ENCODE measurements at places on chromosomes 13 and 19.

- peak; percentile 89 for DNase-seq
Measured at GRCh38 chr19:20661150-20661819, at the start of gene ZNF626. ZNF626 (minus strand) TSS chr19:20661571; CDS start chr19:20661446, 125 bp downstream.

DNA sequence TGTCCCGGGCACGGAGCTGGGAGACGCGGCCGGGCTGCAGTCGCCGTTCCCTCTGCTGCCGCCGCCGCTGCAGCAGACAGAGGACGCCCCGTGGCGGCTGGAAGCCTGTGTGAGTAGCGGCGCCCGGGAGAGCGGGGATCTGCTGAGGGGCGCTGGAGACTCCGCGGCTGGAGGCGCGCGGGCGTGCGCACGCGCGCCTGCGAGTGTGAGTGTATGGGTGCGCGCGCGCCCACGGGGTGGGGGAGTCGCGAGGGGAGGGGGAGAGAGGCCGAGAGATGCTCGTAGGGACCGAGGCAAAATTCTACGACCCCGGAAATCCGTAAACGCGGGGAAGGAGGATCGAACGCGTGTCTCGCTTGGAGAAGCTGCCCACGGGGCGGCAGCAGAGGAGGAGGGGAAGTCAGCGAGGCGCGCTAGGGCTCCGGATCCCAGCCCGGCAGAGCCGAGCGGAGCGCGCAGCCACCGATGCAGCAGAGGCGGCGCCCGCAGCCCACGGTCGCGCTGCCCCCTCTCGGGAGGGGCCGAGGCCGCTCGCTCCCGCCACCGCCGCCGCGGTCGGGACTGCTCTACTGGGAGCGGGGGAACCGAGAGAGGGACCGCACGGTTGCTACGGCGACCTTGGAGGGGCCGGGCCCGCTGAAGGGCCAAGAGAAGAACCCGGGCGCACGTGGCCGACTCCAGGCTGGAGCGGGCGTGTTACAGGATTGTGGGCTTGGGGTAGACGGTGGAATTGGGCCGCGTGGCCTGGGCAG lies at the start of gene ENOX1:
ENOX1 (minus strand) TSS at position 207 of the 752 bp plus-strand sequence.
- DNase-seq, result no peak

- DNase-seq, result no peak
Measured at GRCh38 chr13:90070837-90071525, 1276.5 kb upstream of the MIR17HG start.

DNA sequence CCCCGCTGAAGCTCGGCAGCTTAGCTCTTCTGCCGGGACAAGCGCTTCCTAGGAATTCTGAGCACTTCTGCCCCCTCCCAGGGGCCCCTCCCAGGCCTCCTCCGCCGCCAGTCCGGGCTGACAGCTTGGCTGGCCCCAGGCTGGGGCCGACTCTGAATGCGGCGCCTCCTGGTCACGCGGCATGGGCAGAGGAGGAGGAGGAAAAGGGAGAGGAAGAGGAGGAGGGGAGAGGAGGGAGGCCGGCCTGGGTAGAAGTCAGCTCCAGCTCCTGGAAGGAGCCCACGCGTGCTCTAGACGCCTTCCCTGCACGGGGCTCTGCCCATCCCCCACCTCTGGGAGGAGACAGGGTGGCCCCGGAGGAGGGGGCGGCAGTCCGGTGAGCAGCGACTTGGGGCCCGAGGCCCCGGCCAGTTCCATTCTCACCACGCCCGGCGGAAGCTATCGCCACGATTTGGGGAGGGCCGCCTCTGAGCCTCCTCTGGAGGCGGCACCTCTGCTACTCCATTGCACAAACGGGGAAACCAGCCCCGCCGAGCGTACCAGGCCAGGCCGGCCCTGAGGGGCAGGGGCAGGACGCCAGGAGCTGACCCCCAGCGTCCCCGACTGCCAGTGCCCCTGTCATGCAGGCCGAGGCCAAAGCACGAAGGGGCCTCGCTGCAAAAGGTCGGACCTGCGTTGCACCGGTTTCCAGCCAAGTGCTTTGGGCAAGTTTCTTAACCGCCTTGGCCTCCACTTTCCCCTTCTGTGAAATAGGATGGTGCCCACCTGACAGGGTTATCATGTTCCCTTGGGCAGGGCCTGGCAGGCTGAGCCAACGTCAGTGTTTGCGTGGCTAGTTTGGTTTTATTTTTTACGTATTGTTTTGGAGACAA lies 31.6 kb downstream of the CCNE1 start:
- no peak for DNase-seq

- DNase-seq, result no peak
Measured at GRCh38 chr19:33428627-33429125, 55.2 kb downstream of the CEBPG start.

DNA sequence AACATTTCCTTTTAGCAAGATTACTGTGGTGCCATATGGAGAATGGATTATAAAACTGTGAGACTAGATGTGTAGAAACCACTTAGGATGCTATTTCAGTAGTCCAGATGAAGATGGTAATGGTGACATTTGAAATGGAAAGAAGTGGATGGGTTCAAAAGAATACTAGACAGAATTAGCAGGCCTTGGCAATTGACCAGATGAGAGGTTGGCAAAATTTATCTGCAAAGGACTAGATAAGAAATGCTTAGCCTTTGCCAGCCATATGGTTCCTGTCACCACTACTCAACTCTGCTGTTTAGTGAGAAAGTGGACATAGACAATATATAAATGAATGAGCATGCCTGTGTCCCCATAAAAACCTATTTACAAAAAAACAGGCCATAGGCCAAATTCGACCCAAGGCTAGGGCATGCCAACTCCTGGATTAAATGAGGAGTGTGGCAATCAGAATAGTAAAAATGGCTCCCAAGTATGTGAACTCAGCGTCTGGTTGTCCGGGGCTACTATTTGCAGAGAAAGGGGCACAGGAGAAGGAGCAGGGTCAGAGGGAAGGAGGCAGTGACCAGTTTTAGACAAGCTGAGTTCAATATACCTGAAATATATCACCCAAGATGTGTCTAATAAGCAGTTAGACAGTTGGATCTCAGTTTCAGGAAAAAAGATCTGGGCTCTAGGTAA lies 98.4 kb downstream of the ENOX1 start:
- DNase-seq, result no peak

DNA sequence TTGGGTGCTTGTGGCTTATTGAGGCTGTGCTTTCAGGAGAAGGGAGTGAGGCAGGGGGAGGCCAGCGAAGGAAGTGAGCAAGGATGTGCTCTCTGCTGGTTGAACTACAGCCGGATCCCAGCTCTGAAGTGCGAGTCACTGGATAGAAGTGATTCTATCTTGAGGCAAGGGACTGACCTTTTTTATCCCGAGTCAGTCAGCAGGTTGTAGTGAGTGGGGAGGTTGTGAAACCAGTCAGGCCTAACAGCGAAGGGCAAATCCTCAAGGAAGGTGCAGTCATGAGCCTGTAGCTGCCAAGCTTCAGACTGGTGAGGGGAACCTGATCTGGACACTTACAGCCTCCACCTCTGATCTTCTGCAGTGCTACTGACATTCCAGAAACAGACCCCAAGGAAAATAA lies 18.6 kb downstream of the SCEL start:
- no peak for DNase-seq

- DNase-seq, result peak; percentile 82
Measured at GRCh38 chr19:55080968-55081769, 5.5 kb downstream of the EPS8L1 start.

DNA sequence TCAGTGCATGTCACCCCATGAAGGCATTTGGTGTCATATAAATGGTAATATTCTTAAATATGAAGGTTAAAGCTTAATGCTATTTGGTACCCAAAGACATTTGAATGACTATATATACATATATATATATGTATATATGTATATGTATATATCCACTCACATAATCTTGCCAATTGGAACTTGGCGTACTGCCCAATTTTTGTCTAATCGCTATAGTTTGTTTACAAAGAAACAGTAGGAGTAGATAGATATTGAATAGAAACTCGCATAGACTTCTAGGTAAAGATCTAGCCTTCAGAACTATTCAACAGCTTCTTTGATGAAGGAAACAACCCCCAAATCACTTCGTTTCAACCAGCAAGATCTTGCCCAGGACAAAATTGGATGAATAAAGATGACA lies 24.1 kb downstream of the KLF5 start:
- no peak for DNase-seq

DNA sequence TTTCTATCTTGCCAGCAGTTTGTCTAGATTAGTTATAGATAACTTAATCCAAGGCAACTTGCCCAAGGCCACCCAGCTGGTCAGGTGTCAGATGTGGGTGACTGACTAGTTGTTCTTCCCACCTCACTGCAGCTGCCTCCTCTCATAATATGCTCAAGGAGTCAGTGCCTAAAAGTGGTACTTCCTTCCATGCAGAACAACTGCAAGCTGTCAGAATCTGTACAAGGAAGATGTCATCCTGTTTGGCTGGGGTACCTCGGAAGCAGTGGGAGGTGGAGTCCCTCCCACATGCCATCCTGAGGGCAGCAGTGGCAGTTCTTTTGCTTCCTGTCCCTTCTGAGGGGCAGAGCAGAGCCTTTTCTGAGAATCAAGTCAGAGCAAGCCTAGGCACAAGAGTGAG lies 193.2 kb upstream of the RFC3 start:
- no peak for DNase-seq

GRCh38 chr19:46714444-46715106 lies 2.3 kb downstream of the PRKD2 start:
- peak; percentile 55 for DNase-seq

DNA sequence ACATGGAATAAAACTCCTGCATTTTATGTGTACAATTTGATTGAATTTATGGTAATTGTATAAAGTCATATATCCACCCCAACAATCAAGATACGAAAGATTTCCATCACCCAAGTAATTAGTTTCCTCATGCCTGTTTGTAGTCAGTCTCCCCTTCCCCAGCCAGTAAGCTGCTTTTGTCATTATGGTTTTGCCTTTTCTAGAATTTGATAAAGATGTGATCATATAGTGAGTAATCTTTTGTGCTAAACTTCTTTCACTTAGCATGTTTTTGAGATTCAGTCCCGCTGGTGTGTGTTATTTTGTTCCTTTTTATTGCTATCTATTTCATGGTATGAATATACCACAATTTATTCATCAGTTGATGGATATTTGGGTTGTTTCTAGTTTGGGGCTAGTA lies 16.0 kb downstream of the ITM2B start:
- no peak for DNase-seq

- no peak for DNase-seq
Measured at GRCh38 chr19:29105629-29106292, 107.2 kb downstream of the UQCRFS1 start.

- no peak for DNase-seq
Measured at GRCh38 chr13:76830805-76831204, 55.4 kb downstream of the KCTD12 start.

GRCh38 chr19:54316746-54317107 lies 3.8 kb upstream of the LILRA5 start:
- no peak for DNase-seq

GRCh38 chr13:88217883-88218282 lies 546.7 kb downstream of the SLITRK5 start:
- no peak for DNase-seq

DNA sequence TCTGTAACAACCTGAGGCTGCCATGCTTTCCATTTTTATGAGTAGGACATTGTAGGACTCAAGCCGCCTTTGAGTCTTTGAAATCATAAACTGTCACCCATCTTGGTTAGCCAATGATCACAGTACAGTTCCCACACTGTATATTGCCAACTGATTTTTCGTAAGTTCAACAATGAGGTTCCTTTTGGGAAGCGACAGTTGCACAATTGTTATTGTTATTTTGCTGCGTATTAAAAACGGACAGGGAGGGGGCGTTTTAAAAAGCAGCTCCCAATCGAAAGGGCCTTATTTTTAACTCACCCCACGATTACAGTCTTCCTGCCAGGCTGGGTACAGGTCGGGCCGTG lies 601 bp downstream of the SLC46A3 start:
- no peak for DNase-seq

DNA sequence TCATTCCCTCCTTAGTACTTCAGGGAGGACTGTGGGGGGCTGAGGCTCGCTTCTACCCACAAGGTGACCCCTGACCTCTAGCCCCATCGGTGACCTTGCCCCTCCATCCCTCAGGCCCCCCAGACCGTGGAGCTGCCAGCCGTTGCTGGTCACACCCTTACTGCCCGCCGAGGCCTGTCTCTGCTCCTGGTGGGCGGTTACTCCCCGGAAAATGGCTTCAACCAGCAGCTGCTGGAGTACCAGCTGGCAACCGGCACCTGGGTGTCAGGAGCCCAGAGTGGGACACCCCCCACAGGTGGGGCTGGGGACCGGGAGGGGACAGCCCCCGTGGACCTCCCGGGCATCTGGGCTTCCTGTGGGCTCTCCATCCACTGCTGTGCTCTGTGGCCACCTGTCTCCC lies 31.9 kb downstream of the MEGF8 start:
- DNase-seq, result no peak

GRCh38 chr13:114106991-114107685 lies 25.3 kb downstream of the RASA3 start:
- DNase-seq, result no peak

GRCh38 chr19:10670182-10670581 lies 16.0 kb downstream of the ILF3 start:
- DNase-seq, result no peak

GRCh38 chr19:29687244-29687896 lies 22.1 kb downstream of the PLEKHF1 start:
- no peak for DNase-seq

GRCh38 chr19:35301961-35302360 lies 10.0 kb downstream of the MAG start:
- no peak for DNase-seq

DNA sequence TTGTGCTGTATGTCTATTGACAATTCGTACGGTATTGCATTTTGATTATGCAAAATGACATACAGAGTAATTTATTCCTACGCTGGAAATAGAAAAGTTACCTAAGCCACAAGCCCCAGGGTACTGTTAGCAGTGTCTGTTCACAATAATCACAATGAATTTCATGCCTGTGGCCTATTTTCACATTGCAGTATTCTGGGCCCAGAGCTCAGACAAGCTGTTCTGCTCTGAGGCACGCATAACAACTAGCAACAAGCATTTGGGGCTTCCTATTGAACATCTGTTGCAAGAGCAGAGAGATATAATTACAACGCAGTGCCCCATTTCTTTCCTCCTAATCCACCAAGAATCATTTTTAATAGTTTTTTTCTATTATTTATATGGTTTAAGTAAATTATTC lies 158.9 kb upstream of the SGCG start:
- no peak for DNase-seq

- no peak for DNase-seq
Measured at GRCh38 chr19:16715611-16716010, 4.0 kb upstream of the NWD1 start.

GRCh38 chr19:1000591-1001537 lies 645 bp downstream of the GRIN3B start:
- no peak for DNase-seq

GRCh38 chr19:1457031-1457739 lies 7.3 kb downstream of the APC2 start:
- DNase-seq, result no peak

GRCh38 chr13:49190901-49191300 lies 29.2 kb upstream of the MLNR start:
- DNase-seq, result no peak

- no peak for DNase-seq
Measured at GRCh38 chr19:6007866-6008265, 29.9 kb upstream of the RANBP3 start.

Measured in activated gamma-delta T cell treated with anti-CD3 and anti-CD28 coated beads, Interleukin-2, amount 50 U/mL, for 16 hours (primary cell).